ENCODE measurements at places on chromosomes 5 and 9. TPM values are rescaled to one million over a fixed set of nuclear protein-coding genes. Genes with fewer than 3 reads are reported as not detected.

RABL6 gene
- total RNA-seq, result 64.7 TPM

DNA sequence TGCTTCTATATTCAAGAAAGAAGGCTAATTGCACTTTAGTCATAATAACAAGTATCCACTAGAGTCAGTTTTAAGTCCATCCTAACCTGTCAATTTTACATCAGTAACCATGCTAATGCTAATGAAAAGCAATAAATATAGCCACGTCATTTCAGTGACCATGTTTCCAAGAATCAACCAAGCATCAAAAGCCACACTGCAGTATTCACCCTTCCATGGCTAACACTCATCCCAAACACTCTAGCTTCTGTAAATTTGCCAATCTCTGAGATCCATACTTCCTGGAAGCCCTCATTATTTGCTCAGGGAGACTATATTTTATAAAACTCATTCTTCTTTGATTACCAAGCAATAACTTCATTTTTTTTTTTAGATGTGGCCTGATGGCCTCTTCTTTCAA, 712.0 kb downstream of the CETN3 start:
- DNase-seq, result no peak

DNA sequence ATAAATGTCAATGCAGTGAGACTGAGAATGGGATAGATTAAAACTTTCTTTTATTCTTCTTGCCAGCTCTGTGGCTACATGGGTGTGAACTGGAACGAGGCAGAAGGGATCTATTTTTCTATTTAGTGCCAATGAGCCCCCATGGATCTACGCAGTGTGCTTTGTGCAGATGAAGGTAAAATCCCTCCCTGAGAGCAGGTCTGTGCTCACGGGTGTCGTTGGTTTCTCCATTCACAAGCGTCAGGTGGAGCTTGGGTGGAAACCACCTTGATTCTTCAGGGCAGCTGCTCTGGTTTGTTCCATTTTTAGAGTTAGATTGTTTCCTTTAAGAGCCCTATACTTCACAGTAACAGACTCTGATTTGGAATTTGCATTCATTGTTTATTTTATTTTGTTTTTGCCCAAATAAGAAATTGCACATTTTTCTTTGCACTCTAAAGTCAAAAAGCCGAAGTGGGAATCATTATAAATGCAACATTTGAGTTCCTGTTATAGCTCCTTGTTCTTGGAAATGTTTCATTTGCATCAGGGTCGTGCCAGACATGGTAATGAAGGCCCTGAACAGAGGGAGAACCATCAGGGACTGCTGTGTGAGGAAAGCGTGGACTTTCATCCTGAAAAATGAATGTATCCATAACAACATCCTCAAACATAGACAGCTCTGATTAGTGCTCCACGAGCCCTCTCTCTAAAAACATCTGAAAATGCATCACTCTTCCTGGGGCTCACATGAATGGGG, 31.1 kb upstream of the BICD2 start:
- no peak for DNase-seq

DNA sequence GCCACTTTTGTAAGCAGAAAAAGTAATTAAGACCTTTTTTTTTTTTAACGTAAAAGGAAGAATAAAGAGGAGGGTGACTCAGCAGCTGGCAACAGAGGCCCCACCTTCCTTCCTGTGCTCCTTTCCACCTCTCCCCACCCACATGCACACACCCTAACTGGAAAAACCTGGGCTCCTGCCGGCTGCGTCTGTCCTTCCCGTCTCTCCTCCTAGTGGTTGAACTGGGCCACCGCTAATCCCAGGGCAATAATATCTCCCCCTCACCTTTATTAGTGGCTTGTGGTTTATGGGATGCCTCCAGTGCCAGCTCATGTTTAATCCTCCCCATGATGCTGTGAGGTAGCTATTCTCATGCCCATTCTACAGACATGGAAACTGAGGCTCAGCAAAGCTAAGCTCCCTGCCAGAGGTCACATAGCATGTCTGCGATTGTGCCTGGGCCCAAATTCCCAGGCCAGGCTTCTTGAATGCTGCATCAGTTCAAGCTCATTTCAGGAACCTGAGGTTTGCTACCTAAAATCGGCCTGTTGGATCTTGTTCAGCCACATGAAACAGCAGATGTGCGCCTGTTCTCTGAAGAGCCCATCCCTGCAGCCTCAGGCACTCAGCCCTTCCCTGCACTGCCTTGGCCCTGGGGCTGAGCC, 60.9 kb upstream of the IL17B start:
- peak; percentile 92 for DNase-seq

GRCh38 chr9:114177423-114178064, 22.2 kb downstream of the COL27A1 start:
- peak; percentile 74 for DNase-seq

DNA sequence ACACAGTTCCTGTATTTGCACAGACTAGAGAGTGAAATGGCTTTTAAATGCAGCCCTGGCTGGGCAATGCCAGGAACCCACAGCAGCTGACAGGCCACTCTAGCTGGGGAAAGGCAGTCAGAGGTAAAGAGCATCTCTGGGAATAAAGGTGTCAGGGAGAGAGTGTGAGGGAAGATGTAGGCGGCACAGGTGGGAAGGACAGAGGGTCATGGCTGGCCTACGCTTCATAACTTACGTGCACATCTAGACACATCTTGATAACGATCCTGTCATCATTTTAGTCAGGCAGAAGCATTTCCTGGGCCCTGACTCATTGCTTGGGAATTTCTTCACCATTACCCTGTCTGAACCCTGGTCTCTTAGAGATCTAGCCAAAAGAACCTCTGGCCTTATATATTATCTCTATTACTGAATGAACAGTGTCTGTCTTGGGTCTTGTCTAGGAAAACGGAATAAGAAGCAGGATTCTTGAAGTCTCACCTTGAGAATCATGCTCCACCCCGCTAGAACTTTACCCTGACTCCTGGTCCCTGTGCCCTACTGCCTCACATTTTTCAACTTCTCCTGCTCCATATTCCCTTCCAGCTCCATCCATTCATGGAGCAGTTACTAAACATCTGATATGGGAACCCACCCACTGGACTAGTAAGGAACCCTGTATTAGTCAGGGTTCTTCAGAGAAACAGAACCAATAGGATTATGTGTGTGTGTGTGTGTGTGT, 106.4 kb upstream of the ELL2 start:
- peak; percentile 90 for DNase-seq

- DNase-seq, result peak; percentile 94
These were observed 35.6 kb downstream of the NFIB start for GRCh38 chr9:14278291-14278721.
